Activated CD8-positive, alpha-beta memory T cell treated with anti-CD3 and anti-CD28 coated beads for 48 hours (primary cell): ENCODE measurements at places on chromosomes 7 and 10.

- DNase-seq, result no peak
Measured at GRCh38 chr10:14918964-14919363, 34.9 kb downstream of the DCLRE1C start.

GRCh38 chr10:37860494-37861190 is 3.2 kb upstream of the ZNF248 start:
- no peak for DNase-seq

DNA sequence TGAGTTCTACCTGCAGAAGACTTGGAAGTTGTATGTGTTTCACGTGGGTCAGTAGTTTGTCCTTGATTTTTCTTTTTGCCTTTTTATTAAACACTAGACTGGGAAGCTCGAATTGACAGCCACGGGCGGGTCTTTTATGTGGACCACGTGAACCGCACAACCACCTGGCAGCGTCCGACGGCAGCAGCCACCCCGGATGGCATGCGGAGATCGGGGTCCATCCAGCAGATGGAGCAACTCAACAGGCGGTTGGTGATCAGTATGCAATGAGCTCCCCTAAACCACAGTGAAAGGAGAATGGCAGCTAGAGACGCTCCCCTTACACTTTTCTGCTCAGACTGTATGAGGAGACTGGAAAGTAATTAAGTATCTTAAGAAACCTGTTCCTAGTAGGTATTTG is 126.7 kb upstream of the STK17A start:
- DNase-seq, result no peak

DNA sequence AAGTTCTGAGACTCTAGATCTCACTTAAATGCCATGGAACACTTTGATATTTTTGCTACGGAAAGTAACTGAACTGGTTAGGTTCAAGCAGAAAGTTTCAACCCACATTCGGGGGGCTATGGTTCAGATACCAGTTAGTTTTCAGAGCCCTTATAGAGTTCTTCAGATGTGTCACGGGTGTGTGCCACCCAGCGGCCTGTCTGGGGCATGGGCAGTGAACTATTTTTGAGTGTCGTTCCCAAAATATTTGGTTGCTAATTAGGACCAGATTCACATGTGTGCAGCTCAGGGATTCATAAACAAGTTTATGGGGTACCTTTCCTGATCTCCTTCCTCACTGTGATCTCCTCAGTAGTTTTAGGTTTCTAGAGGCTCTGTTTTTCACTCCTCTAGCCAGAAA is 271.9 kb downstream of the C7orf25 start:
- DNase-seq, result no peak

DNA sequence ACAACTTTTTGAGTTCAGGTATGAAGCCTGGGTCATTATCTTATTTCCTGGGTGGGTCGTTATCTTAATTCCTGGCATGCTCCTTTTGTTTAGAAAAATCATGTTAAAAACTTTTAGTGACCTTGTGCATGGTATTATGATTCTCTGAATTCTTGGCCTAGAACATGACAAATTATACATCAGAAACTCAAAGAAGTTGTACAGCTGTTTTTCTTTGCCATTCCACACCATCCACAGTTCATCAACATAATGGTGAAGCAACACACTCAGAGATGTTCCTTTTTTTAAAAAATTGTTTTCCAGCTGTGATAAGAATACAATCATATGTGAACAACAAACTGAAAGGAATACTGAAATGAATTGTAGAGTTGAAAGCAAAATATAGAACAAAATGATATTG is 149.2 kb upstream of the SEMA3D start:
- DNase-seq, result no peak
